HS-27A (cell line): ENCODE measurements at places on chromosomes 1 and 21.

DNA sequence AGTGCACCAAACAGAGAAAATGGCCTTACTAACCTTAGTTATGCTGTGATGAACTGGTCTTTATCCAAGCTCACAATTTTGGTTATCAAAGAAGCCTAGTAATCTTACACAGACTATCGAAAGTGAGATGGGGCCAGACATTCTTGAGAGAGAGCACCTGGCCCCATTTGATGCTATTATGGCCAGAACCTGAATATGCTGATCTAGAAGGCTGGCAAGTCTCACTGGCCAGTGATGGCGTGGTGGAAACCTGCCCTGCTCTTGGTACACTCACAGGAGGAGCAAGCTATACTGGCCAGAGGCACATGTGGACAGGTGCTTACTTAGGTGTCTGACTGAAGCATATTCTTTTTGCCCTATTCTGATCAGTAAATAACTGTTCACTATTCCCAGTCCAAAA lies 357.8 kb upstream of the ZRANB2 start:
- no peak for DNase-seq

DNA sequence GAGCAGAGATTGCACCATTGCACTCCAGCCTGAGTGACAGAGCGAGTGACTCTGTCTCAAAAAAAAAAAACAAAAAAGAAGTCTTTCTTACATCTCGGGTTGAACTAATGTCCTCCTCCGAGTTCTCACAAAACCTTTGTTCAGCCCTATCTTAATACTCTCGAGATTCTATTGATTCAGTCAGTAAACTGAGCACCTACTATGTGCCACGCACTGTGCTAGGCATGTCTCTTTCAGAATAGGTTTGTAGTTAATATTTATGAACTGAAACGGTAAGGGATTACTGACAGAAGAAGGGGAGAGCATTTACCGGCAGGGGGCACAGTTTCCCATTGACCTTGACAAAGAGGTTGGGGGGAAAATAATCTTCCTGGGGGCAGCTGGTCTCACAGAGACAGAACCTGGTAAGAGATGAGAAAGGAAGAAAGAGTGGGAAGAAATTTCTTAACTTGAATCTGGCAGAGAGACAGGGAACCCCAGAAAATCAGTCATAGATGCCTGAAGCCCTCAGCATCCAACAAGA lies 3.4 kb downstream of the PIAS3 start:
- DNase-seq = no peak

GRCh38 chr1:205286335-205286950 lies 35.1 kb downstream of the NUAK2 start:
- DNase-seq = no peak

- DNase-seq = no peak
These were observed at the start of gene ZFP69 for GRCh38 chr1:40476924-40477677. Gene ZFP69, plus strand, starts transcription at chr1:40477290. Its CDS starts 2,072 bp downstream, at chr1:40479362.

GRCh38 chr21:32256873-32257620 lies 21.8 kb downstream of the MIS18A start:
- no peak for DNase-seq

- peak; percentile 54 for DNase-seq
These were observed at the start of gene PITHD1 for GRCh38 chr1:23777979-23778814. Gene PITHD1, plus strand, starts transcription at chr1:23778418. Its CDS starts 98 bp downstream, at chr1:23778516.

- DNase-seq = no peak
These were observed 53.1 kb upstream of the LBR start for GRCh38 chr1:225480825-225481434.

GRCh38 chr1:100510451-100510850 lies 27.5 kb upstream of the GPR88 start:
- no peak for DNase-seq

- no peak for DNase-seq
These were observed 17.0 kb downstream of the KLHDC8A start for GRCh38 chr1:205339717-205340116.

- DNase-seq = no peak
These were observed 83.0 kb upstream of the TSPAN2 start for GRCh38 chr1:115172270-115172669.

DNA sequence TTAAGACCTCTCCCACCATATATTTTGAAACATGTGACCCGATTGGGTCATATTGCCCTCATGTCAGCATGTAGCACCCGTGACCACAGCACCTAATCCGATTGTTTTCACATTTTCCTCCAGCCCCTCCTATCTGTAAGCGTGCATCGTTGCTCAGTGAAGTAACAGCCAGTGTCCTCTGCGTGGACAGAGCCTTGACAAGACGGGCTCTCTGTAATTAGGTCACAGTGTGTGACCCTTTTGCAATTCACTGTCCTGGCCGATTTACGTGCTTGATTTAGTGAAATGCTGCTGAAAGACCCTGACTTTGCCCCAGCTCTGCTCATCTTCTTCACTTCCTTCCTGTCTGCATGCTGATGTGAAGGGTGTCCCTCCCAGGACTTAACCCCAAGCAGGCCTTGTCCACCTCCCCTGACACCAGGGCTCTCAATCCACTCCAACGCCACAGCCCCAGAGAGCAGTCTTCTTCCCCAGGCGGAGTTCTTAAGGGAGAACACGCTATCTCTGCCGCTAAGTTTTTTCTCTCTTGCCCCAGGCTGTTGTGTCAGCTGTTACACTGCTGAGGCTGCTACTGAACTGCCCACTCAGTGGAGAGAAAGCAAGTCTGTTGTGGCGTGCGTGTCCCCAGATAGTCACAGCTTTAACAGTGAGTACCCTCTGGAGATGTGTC lies 19.4 kb downstream of the URB2 start:
- DNase-seq = no peak

GRCh38 chr21:14099570-14099969 lies 111.2 kb downstream of the LIPI start:
- no peak for DNase-seq

- DNase-seq = no peak
These were observed 16.5 kb upstream of the PIGM start for GRCh38 chr1:160048335-160048734.

GRCh38 chr21:45365186-45365607 lies 39.8 kb upstream of the COL18A1 start:
- DNase-seq = no peak

DNA sequence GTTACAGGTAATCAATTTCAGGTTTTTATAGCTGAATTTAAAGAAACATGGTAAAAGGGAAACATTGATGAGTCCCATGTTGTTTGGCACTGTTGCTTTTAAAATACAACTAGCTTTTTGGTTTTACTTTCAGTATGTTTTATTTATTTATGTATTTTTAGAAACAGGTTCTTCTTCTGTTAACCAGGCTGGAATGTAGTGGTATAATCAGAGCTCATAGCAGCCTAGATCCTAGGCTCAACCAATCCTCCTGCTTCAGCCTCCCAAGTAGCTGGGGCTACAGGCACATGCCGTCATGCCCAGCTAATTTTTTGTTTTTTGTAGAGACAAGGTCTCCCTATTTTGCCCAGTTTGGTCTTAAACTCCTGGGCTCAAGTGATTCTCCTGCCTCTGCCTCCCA lies 50.4 kb downstream of the CTTNBP2NL start:
- no peak for DNase-seq

GRCh38 chr21:25640202-25640942 lies 1.3 kb downstream of the JAM2 start:
- no peak for DNase-seq

GRCh38 chr1:25666460-25666859 lies 49.9 kb downstream of the MAN1C1 start:
- DNase-seq = no peak

DNA sequence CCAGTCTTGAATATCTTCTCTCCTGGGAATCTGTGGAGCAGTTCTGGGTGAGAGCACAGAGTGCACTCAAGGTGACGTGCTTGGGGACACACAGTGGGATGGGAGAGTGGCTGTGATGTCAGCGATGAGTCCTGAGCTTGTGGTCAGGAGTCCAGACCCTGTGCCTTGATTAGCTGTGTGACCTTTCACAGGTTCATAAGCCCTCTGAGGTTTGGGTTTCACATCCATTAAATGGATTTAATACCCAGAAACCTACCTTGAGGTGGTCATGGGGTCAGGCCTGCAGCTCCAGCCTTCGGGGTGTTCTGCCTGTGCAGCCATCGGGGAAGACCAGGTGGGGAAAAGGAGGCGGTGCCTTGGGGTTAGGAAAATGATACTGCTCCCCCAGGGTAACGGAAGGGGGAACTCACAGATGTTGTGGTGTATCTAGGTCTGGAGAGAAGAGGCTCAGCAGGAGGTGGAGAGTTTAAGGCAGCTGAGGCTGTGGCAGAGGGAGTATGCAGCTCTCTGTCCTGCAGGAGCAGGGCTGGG lies 38.5 kb upstream of the ETV3 start:
- no peak for DNase-seq

GRCh38 chr1:33429332-33429731 lies 1.6 kb downstream of the PHC2 start:
- DNase-seq = no peak

- no peak for DNase-seq
These were observed 153.5 kb upstream of the CSF3R start for GRCh38 chr1:36636206-36636605.

GRCh38 chr1:231420959-231421545 lies 1.0 kb downstream of the EGLN1 start:
- DNase-seq = peak; percentile 12

GRCh38 chr1:26114165-26114927 lies 2.7 kb downstream of the PDIK1L start:
- no peak for DNase-seq

GRCh38 chr1:29460694-29461093 lies 224.4 kb downstream of the PTPRU start:
- no peak for DNase-seq

- DNase-seq = no peak
These were observed 32.0 kb upstream of the WASF2 start for GRCh38 chr1:27521861-27522431.

GRCh38 chr1:91885213-91885715 lies 687 bp downstream of the TGFBR3 start:
- DNase-seq = no peak

- no peak for DNase-seq
These were observed 14.2 kb downstream of the MT1HL1 start for GRCh38 chr1:236990052-236990445.

GRCh38 chr1:15786581-15786980 lies 20.9 kb downstream of the UQCRHL start:
- DNase-seq = no peak

GRCh38 chr1:16967095-16967575 lies 13.3 kb downstream of the MFAP2 start:
- no peak for DNase-seq

DNA sequence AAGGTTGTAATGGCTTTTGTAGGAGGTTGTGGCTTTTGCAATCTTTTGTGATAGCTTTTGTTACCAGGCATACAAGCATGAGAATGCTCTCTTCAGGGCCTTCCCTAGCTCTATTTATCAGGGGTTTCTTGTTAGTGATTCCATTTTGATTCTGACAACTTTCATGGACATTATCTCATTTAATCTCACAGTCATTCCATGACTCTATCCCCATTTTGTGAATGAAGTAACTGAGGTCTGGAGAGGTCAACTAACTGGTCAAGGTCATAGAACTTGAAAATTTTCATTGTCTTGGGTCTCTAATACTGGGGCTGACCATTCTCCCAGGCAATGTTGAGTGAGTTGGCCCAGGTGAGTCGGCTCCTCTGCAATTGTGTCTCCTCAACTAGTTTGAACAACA lies 11.2 kb upstream of the LAMTOR5 start:
- no peak for DNase-seq

- DNase-seq = no peak
These were observed 249.6 kb downstream of the PTPRC start for GRCh38 chr1:198888379-198888943.

DNA sequence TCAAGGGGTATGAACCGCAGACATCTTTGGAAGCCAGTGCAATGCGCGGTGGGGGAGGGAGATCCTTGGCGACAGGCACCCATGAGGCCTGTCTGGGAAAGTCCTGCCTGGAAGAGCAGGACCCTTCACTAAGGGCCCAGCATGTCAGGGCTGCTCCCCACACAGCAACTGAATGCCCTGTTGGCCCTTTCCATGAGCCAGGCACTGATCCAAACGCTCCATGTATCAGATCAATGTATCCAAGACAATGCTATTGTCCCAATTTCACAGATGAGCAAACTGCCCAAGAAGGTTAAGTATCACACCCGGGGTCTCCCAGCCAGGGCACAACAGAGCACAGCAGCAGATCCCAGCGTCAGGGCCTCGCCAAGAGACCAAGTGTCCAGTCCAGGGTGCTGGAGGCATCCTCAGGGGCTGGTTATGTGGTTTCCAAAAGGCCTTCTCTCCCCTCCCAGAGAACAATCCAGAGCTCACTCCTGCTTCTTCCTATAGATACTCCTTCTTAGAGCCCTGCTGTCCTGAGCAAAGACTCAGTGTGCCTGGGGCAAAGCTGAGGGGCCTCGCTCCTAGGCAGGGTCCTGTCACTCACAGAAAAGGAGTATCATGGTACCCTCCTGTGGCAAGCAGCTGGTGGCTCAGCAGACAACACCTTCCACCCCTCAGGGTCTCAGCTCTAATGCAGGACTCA lies 328.0 kb downstream of the NPHP4 start:
- no peak for DNase-seq

- DNase-seq = no peak
These were observed 28.1 kb downstream of the RUNX3 start for GRCh38 chr1:24901791-24902470.

- no peak for DNase-seq
These were observed 17.2 kb downstream of the TADA1 start for GRCh38 chr1:166858726-166859419.

- no peak for DNase-seq
These were observed 38.9 kb downstream of the ALG14 start for GRCh38 chr1:95033843-95034242.

DNA sequence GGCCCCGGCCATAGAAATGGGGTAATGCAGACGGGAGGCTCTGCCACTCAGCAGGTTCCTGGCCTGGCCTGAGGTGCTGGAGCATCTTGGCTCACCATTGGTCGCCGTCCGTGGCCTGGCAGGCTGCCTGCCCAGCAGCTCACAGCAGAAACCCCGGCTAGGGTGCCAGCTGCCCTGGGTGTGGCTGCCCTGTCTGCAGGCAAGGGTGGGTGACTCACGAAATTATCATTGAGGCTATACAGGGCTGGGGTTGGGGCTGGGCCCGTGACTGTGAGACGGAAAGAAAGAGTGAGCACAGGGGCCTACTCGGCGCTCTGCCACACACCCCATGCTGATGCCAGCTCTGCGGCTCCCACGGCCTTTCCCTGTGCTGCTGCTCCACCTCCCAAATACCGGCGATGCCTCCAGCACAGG lies 8.0 kb upstream of the PKP1 start:
- DNase-seq = peak; percentile 93

- no peak for DNase-seq
These were observed 115.4 kb upstream of the RAB4A start for GRCh38 chr1:229155472-229155871.
